ENCODE measurements at places on chromosomes 5 and 9. TPM values are rescaled to one million over a fixed set of nuclear protein-coding genes. Genes with fewer than 3 reads are reported as not detected.

GRCh38 chr9:92607088-92607487 is 62.8 kb downstream of the IPPK start:
- H3K27ac ChIP-seq, result peak overlapping the region; percentile 54
- peak overlapping the region; percentile 10 for H3K4me3 ChIP-seq
- H3K4me1 ChIP-seq, result peaks cover 31% of the 10 kb centered on the region
- DNase-seq, result peak; percentile 80
- H3K27me3 ChIP-seq, result no peaks in the 10 kb centered on the region
- peaks cover 4% of the 10 kb centered on the region for H3K36me3 ChIP-seq

GRCh38 chr5:94793816-94794198 is 175.3 kb downstream of the SLF1 start:
- no peaks in the 10 kb centered on the region for H3K36me3 ChIP-seq
- H3K27ac ChIP-seq, result peak overlapping the region; percentile 98
- H3K27me3 ChIP-seq, result no peaks in the 10 kb centered on the region
- peak overlapping the region; percentile 52 for H3K4me3 ChIP-seq
- peak; percentile 87 for DNase-seq
- peaks cover 24% of the 10 kb centered on the region for H3K4me1 ChIP-seq

- peak overlapping the region; percentile 74 for H3K4me3 ChIP-seq
- H3K27me3 ChIP-seq, result no peaks in the 10 kb centered on the region
- no peaks in the 10 kb centered on the region for H3K36me3 ChIP-seq
Measured at GRCh38 chr5:52915176-52915875, 73.8 kb upstream of the ITGA2 start.

GRCh38 chr5:169945831-169946261 is 34.4 kb downstream of the INSYN2B start:
- peak overlapping the region; percentile 31 for H3K4me3 ChIP-seq
- peaks cover 51% of the 10 kb centered on the region for H3K4me1 ChIP-seq
- peak; percentile 95 for DNase-seq
- H3K27ac ChIP-seq, result peak overlapping the region; percentile 91

GRCh38 chr9:99509900-99510535 is 287.9 kb downstream of the SEC61B start:
- no peak overlapping the region for H3K4me3 ChIP-seq
- no peaks in the 10 kb centered on the region for H3K36me3 ChIP-seq
- H3K4me1 ChIP-seq, result no peaks in the 10 kb centered on the region
- no peak for DNase-seq
- no peaks in the 10 kb centered on the region for H3K27me3 ChIP-seq

GRCh38 chr9:11158676-11159075 is 545.9 kb upstream of the PTPRD start:
- no peaks in the 10 kb centered on the region for H3K4me1 ChIP-seq
- DNase-seq, result no peak
- no peak overlapping the region for H3K27ac ChIP-seq
- H3K27me3 ChIP-seq, result no peaks in the 10 kb centered on the region

GRCh38 chr5:8615142-8615858 is 746.4 kb downstream of the MTRR start:
- H3K27ac ChIP-seq, result no peak overlapping the region
- no peaks in the 10 kb centered on the region for H3K36me3 ChIP-seq
- no peaks in the 10 kb centered on the region for H3K4me1 ChIP-seq
- H3K4me3 ChIP-seq, result no peak overlapping the region

GRCh38 chr5:38420691-38421390 is 135.6 kb downstream of the LIFR start:
- no peaks in the 10 kb centered on the region for H3K36me3 ChIP-seq
- H3K27me3 ChIP-seq, result no peaks in the 10 kb centered on the region
- peak; percentile 85 for DNase-seq
- peaks cover 36% of the 10 kb centered on the region for H3K4me1 ChIP-seq
- H3K27ac ChIP-seq, result peak overlapping the region; percentile 8

The PCDHA5 gene
- not detected for total RNA-seq

DNA sequence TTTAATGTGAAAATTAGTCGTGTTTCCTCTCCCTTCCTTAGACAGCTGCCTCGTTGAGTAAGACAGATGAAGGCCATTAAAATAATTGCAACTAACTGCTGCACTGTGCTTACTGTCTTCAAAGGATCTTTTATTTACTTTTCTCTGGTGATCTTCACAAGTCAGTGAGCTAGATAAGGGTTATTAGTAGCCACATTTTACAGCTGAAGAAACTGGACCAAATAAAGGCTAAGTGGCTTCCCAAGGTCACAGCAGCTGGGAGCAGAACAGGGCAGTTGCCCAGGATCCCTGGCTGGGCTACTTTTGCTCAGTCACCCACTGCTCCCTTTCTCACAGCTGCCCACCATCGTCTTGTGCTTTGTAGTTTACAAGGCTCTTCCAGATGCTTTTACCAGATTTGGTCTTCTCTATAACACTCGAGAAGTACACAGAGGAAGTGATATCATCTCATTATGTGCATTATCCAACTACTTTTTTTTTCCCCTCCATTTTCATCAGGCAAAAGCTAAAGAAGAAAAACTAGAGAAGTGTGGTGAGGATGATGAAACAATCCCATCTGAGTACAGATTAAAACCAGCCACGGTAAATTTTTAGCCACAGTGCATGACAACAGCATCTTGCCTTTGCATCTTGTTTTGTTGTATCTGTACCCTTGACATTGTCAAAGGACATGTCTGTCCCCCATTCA is 61.8 kb downstream of the ERAP1 start:
- peaks cover 23% of the 10 kb centered on the region for H3K4me1 ChIP-seq
- peak overlapping the region; percentile 5 for H3K27ac ChIP-seq
- H3K36me3 ChIP-seq, result peaks cover 88% of the 10 kb centered on the region
- no peak overlapping the region for H3K4me3 ChIP-seq
- no peaks in the 10 kb centered on the region for H3K27me3 ChIP-seq
- peak; percentile 34 for DNase-seq

DNA sequence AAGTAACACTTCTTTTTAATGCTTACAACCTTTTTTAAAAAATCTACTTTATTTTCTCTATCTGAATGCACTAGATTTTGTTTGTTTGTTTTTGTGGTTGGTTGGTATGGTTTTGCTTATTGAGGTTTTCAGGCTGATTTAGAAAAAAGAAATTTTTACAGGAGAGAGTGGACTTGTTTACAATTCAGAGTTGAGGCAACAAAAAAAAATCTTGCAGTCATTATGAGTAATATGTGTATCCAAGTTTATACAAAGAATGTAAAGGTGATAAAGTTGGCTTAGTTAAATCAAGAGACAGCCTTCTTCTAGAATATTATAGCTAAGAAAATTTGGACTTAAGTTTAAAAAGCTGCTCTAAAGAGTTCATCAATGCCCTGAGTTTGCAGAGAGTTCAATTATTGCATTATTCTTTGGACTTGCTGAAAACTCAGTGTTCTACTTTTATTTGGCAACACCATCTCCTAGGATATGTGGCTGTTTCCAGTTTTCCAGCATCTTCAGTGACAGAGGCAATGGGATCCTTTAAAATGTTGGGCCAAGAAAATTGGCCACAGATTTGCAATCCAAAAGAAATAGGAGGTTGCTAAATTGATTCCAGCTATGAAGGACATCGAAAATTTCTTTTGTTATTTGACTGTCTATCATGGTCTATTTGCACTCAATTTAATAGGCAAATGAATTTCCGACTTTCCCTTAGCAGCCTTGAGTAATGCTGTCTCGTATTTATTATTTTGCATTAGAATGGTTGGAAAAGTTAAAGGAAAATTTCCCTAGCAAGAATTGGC is 10.7 kb downstream of the STK32A start:
- H3K36me3 ChIP-seq, result no peaks in the 10 kb centered on the region
- no peak overlapping the region for H3K4me3 ChIP-seq
- H3K27me3 ChIP-seq, result peaks cover 18% of the 10 kb centered on the region
- H3K27ac ChIP-seq, result no peak overlapping the region
- DNase-seq, result no peak

The OR1Q1 gene
- total RNA-seq, result not detected

- no peaks in the 10 kb centered on the region for H3K27me3 ChIP-seq
- H3K27ac ChIP-seq, result no peak overlapping the region
- H3K4me3 ChIP-seq, result no peak overlapping the region
- no peaks in the 10 kb centered on the region for H3K36me3 ChIP-seq
- no peak for DNase-seq
Measured at GRCh38 chr5:172845154-172845553, 11.1 kb downstream of the ERGIC1 start.

GRCh38 chr9:134475011-134475790 is 148.9 kb downstream of the RXRA start:
- peaks cover 17% of the 10 kb centered on the region for H3K4me1 ChIP-seq
- DNase-seq, result peak; percentile 93
- H3K27me3 ChIP-seq, result no peaks in the 10 kb centered on the region
- no peak overlapping the region for H3K27ac ChIP-seq

DNA sequence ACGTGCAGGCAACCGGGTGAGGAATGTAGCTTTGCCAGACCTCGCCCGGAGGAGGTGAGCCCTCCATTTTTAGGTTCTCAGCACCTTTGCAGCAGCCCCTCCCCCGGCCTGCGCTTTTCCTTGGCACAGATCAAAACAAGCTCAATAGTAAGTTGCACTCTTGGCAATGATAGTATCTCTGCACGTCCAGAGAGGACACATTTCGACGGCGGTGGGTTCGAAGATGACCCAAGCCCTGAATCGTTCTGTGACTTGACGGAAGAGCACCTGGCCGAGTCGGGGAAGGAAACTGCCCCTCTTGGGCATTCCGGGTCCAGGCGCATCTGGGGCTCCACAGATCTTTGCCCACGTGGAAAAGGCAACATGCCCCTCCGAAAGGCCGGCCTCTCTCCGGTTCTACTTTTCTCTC is 904 bp downstream of the GDNF start:
- peak overlapping the region; percentile 79 for H3K27ac ChIP-seq
- no peaks in the 10 kb centered on the region for H3K27me3 ChIP-seq
- H3K36me3 ChIP-seq, result no peaks in the 10 kb centered on the region
- peak overlapping the region; percentile 90 for H3K4me3 ChIP-seq
- DNase-seq, result peak; percentile 46

The ERAP2 gene
- 1.8 TPM for total RNA-seq

The PELO gene
- 20.4 TPM for total RNA-seq

- no peak for DNase-seq
- peak overlapping the region; percentile 53 for H3K27ac ChIP-seq
- H3K27me3 ChIP-seq, result no peaks in the 10 kb centered on the region
- no peaks in the 10 kb centered on the region for H3K36me3 ChIP-seq
- H3K4me1 ChIP-seq, result peaks cover 37% of the 10 kb centered on the region
Measured at GRCh38 chr5:150108711-150109514, 22.6 kb upstream of the CSF1R start.

DNA sequence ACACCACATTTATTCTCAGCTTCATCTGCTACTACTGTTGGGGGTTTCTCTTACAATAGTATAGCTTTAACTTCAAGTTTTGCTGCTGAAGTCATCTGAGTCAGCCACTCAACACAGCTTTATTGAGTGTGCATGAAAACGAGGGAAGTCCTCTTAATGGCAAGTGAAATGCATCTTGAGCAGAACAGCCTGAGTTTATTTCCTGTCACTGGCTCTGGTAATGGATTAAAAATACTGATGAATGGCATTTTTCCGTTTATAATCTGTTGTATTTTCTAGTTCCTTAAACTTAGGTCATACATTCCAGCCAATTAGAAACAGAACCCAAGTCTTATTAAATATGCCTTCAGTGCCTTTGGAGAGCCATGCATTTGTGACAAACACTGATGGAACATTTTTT is 238.6 kb downstream of the SLF1 start:
- H3K4me3 ChIP-seq, result no peak overlapping the region
- DNase-seq, result no peak
- no peak overlapping the region for H3K27ac ChIP-seq
- H3K36me3 ChIP-seq, result no peaks in the 10 kb centered on the region
- peaks cover 50% of the 10 kb centered on the region for H3K27me3 ChIP-seq
- H3K4me1 ChIP-seq, result no peaks in the 10 kb centered on the region

DNA sequence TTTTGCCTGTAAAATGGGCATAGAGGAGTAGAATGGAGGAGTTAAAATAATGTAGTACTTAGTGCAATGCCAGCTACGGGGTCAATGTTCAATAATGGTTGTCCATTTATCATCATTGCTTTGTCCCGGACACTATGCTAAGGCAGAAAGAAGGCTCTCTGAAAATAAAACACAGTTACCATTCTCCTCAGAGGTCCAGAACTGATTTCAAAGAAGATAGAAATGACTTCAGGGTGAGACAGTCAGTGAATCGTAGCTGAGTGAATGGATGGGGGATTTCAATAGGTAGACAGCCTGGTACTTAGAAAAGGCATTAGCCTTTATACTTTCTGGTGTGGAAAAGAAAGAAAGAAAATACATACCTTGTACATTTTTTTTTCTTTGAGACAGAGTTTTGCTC is 1.2 kb upstream of the AK3 start:
- H3K36me3 ChIP-seq, result no peaks in the 10 kb centered on the region
- H3K27ac ChIP-seq, result peak overlapping the region; percentile 18
- peak; percentile 46 for DNase-seq
- no peaks in the 10 kb centered on the region for H3K27me3 ChIP-seq
- peaks cover 24% of the 10 kb centered on the region for H3K4me1 ChIP-seq
- H3K4me3 ChIP-seq, result no peak overlapping the region

The MEF2C gene
- 3.4 TPM for total RNA-seq

- peaks cover 80% of the 10 kb centered on the region for H3K4me1 ChIP-seq
- H3K4me3 ChIP-seq, result 0 out of 2 replicates have a peak overlapping the region, but pooled peaks have one; percentile 14
- H3K27ac ChIP-seq, result no peak overlapping the region
- 0 out of 2 replicates have a peak, but pooled peaks cover 7% of the 10 kb centered on the region for H3K36me3 ChIP-seq
Measured at GRCh38 chr9:16719921-16720320, 150.5 kb downstream of the BNC2 start.

The SLC46A2 gene
- not detected for total RNA-seq

The PRELID1 gene
- 212 TPM for total RNA-seq

GRCh38 chr9:24912767-24913166 is 367.1 kb upstream of the IZUMO3 start:
- no peak overlapping the region for H3K4me3 ChIP-seq
- no peak overlapping the region for H3K27ac ChIP-seq
- no peaks in the 10 kb centered on the region for H3K4me1 ChIP-seq
- no peaks in the 10 kb centered on the region for H3K36me3 ChIP-seq
- no peak for DNase-seq

DNA sequence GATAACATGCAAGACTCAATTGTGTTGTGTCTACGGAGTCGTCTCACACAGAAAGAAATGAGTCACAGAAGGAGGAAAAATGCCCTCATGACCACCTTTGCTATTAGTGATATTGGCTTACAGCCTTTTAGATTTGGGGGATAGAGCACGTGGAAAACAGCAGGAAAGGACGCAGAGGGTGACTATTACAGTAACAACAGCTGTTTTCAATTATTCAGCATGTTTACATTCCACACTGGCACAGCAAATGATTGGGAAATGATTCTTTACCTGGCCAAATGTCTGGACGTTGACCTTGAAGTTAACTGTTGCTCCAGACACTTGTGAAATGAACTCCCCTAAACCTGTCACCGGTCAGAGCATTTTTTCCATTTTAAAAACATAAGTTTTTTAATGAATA is 46.8 kb downstream of the APTX start:
- H3K4me3 ChIP-seq, result no peak overlapping the region
- H3K36me3 ChIP-seq, result no peaks in the 10 kb centered on the region
- H3K27me3 ChIP-seq, result no peaks in the 10 kb centered on the region
- peaks cover 15% of the 10 kb centered on the region for H3K4me1 ChIP-seq
- DNase-seq, result peak; percentile 79
- peak overlapping the region; percentile 24 for H3K27ac ChIP-seq

The INSL4 gene
- not detected for total RNA-seq

All from GM23248 (cell line).